ENCODE measurements at places on chromosomes 2 and 18.

- no peak for DNase-seq
Measured at GRCh38 chr2:181149056-181149455, 168.7 kb downstream of the UBE2E3 start.

- DNase-seq, result no peak
Measured at GRCh38 chr2:37644191-37644590, 27.3 kb downstream of the CDC42EP3 start.

- no peak for DNase-seq
Measured at GRCh38 chr2:96400049-96401000, 64.8 kb downstream of the NCAPH start.

GRCh38 chr2:106095478-106096298 is 98.4 kb downstream of the UXS1 start:
- peak; percentile 23 for DNase-seq

GRCh38 chr2:201633661-201634249 is 9.5 kb downstream of the TMEM237 start:
- DNase-seq, result no peak

DNA sequence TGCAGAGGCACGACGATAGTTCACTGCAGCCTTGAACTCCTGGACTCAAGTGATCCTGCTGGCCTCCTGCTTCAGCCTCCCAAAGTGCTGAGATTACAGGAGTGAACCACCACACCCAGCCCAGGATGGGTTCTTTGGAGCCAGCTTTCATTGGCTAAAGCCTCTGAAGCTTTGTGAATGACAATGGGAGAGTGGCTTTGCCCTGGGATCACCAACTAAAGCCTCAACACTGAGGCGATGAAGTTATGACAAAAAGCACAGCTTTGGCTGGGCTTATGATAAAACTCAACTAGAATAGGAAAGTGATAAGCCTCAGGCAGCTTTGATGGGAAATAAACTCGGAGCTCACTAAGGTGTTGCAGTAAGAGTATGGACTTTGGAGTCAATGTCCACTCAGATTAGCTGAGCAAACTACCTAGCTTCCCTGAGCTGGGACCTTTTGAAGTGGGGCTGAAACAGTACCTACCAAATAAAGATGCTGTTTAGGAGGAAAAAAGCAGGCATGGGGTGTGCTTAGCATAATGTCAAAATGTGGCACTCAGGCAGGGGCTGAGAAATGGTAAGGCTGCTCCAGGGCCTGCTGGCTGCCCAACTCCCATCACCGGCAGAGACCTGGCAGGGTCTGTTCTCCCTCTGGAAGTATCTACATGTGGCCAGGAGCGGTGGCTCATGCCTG is 4.3 kb downstream of the TMEM127 start:
- DNase-seq, result no peak

DNA sequence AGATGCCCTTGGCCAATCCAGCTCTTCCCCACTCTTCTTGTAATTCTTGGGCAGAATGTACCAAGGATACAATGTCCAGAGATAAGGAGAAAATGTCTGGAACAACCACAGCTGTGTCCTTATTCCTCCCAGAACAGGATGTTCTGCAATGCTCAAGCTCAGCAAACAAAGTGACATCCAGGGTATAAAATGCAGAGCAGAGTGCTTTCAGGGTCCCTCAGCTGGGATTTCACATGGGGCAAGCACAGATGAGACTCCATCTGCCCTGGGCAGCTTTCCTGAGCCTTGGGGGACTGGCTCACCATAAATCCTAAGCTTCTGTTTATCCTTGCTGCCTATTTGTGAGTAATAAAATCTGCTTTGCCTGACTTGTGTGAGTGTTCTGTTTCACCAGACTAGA is 127.4 kb downstream of the VAPA start:
- no peak for DNase-seq

DNA sequence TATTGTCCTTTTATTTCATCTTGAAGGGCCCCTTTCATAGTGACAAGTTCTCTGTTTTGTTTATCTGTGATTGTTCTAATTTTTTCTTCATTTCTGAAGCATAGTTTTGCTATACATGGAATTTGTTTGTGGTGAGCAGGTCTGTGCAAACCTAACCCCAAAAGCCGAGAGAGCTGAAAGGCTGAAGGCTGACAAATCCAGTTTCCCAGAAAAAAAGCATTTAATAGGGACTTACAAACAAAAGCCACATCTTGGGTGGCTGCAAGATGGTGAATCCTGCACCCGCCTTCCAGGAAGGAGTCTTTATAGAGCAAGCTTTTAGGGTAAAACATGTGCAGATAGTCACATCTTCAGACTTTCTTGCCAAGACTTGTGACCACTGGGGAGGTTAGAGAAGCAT is 473.4 kb upstream of the TRIB2 start:
- DNase-seq, result no peak
